ENCODE measurements at places on chromosomes 1 and 21.

- DNase-seq = no peak
Measured at GRCh38 chr21:44051462-44051941, 39.4 kb downstream of the TRAPPC10 start.

DNA sequence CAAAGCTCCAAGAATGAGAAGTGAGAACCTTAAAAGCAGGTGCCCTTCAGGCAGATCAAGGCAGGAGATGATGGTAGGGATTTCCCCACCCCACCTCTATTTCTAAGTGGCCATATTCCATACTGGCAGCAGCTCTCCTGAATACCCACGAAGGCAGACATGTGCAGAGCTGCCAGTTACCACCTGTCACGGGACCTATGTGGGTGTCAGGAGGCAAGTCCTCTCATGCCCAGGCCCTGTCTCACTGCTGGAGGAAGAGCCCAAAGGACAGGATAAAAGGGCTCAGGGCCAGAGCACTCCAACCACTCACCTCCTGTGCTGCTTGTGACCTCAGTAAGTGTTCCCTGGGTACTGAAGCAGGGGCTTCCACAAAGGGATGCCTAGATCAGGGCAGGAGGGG lies 721 bp upstream of the LCE1B start:
- DNase-seq = no peak

DNA sequence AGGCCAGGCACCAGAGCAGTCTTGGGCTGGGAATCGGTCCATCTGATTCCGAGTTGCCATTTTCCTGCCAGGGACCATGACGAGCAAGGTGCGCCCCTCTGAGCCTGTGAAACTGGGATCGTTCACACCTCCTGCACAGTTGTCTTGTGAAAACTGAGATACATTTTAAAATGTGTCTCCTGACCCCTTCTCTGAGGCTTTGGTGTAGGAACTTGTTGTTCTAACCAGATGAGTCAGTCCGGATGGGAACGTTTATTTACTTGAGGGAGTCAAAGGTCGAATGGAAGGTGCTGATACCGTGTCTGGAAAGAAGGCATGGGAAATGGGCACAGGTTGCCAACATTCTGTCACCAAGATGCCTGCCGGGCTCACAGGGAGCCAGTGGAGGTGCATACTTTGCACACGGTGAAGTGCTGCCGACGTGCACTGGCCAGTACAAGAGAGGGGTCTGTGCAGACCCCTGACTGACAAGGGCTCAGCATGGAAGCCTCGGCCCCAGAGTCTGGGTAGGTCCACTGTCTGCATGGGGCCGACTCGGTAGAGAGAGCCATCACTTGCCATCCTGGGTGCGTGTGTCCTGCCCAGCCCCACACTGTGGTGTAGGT lies 7.4 kb upstream of the KCNN3 start:
- DNase-seq = no peak

DNA sequence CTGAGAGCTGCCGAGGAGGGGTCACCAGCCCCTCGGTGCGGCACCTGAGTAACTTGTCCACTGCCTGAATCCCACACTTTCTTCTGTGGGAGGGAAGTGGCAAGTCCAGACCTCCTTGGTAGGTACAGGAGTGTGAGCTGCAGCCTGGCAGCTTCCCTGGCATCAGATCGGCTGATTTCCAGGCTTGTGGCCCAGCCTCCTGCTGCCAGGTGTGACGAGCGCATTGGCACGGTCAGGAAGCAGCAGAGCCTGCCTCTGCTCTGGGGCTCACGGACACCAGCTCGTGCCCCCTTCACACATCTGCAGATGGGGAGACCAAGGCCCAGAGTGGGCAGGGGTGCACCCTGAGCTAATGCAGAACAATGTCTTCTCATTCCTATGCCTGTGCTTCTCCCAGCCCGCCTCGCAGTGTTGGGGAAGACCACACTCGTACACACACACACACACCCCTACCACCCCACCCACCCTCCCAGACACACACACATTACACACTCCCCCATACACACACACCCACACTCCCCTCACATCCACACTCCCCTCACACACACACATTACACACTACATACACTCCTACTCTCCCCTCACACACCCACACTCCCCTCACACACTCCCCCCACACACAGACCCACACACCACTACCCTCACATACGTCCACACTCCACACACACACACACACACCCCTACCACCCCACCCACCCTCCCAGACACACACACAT lies 33.1 kb upstream of the SELENON start:
- DNase-seq = no peak

- no peak for DNase-seq
Measured at GRCh38 chr1:218752126-218752525, 407.0 kb downstream of the TGFB2 start.

DNA sequence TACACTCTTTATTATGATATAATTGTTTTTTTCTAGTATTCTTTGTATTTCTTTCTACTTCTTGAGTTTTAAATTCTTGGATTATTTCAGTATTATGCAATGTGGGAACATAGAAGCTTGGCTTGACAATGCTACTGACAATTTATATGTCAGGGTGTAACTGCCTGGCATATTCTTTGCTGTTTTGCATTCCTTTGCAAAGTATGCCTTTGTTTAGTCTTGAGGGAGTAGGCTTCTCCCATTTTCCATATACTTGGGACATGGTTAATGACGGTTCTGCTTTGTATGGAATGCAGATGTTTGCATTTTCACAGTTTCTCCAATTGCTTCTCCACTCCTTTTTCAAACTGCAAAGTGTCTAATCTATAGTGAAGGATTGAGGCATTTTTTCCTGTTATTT lies 109.8 kb downstream of the HMCN1 start:
- no peak for DNase-seq

- DNase-seq = no peak
Measured at GRCh38 chr1:8892026-8892425, 13.5 kb upstream of the ENO1 start.

GRCh38 chr1:235917267-235917811 lies 50.6 kb upstream of the LYST start:
- DNase-seq = no peak

- no peak for DNase-seq
Measured at GRCh38 chr1:47651311-47652089, 213.7 kb downstream of the FOXD2 start.

DNA sequence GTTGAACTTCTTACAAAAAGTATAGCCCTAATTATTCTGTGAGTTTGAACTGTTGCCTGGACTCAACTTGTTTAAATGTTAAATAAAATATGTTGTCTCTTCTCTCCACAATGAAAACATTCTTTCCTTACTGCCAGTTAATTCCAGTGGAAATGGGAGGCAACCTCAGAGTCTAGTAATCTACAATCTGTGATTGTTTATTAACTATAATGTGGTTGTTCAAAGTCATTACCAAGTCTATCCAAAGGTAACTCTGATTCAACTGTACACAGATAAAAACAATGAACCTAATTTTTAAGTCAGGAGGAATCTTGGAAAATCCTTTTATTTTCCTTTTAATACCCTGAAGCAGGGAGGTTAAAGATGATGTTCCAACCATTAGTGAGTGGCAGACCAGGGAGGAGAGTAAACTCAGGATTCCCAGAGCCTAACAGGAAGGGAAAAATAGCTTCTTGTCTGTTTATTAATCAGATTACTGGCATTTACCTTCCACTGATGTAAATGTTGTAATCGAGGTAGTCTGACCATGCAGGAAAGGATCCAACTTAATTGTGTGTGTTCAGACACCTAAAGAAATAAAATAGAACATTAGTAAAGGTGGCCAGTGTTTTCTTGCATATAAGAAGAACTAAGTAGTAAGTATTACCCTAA lies 57.1 kb upstream of the TBX15 start:
- DNase-seq = no peak

DNA sequence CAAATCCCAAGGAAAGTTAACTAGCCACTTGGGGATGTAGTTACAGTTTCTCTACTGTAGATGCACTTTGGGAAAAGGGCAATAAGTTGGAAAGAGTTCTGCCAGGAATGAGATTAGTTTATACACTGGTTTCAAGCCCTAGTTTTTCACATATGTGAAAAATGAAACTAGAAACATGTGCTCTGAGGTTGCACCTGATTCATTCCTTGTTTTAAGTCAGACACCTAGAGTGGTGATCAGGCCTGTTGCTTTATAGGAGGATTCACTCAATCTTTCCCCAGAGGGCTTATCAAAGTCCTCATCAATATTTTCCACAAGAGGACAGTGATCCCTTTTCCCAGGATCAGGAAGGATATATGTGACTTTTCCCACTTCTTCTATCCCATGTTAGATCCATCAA lies 515.9 kb upstream of the PKN2 start:
- no peak for DNase-seq

DNA sequence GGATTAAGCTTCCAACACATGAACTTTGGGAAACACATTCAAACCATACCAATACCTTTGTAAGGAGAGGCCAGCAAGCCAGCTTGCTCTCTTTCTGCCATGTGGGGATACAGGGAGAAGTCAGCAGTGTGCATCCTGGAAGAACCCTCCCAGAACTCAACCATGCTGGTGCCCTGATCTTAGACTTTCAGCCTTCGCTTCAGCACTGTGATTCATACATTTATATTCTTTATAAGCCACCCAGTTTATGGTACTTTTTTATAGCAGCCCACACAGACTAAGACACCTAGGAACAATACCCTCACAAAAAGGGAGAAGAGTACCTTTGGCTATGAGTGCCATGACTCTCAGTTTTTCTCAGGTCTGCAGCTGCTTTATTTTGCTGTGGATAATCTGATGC lies 35.9 kb downstream of the C1orf87 start:
- no peak for DNase-seq

- DNase-seq = no peak
Measured at GRCh38 chr1:60936163-60936562, 146.2 kb upstream of the NFIA start.

DNA sequence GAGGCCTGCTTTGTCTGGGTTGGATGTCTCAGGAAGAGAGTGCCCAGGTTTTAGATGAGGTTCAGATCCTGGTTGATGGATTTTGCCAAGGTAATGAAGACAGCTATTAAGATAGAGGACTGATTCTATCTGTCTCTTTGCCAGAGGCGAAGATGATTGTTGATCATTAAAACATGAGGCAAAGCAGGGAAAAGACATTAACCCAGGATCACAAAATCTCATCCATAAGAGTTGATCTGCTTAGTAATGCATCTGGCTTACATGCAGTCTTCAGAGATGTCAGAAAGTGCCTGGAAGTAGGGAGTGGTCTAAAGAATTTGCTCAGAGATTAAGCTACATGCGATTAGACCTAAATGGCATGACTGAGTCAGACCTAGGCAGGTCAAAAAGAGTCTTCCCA lies 229.6 kb upstream of the PLD5 start:
- DNase-seq = no peak
